GM12891 (cell line): ENCODE measurements at places on chromosomes 2 and 18.

GRCh38 chr2:128276878-128277675 is 41.6 kb downstream of the HS6ST1 start:
- DNase-seq: no peak

DNA sequence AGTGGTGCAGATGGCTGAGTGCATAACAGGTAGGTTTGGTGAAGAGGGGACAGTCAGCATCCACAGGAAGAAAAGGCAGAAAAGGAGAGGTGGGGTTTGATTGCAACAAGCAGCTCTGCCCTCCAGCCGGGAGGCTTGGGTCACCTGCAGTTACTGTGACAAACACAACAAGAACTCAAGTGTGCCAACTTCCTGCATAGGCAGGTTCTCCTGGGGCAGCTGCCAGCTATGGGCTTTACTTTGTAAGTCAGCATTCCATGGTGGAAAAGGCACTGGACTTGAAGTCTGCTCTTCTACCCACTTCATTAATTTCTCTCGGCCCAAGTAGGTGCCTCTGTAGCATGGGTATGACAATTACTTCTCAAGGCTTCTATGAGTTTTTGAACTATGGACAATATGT is 98.9 kb downstream of the MYT1L start:
- no peak for DNase-seq

DNA sequence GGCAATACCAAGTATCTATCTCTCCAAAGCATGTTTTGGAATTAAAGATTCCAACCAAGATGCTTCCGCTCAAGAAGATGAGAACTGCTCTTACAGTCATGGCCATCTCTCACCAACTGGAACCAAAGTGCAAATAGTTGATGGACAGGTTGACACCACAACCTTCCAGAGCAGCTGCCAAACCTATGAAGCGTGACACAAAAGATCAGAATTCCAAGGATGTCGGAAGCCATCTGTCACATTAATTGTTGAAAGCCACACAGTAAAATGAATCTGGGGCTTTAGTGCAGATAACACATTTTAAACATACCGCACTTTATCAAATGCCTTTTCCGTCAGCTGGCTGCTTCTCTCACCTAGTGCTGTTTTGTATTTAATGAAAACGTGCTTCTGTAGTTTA is 195.7 kb downstream of the CDH20 start:
- DNase-seq: no peak

GRCh38 chr2:73536133-73536840 is 105.9 kb downstream of the NAT8 start:
- no peak for DNase-seq

- no peak for DNase-seq
Observed at GRCh38 chr2:72415781-72416475, 268.3 kb upstream of the CYP26B1 start.

- DNase-seq: no peak
Observed at GRCh38 chr2:86383844-86384243, 46.4 kb upstream of the REEP1 start.

- DNase-seq: no peak
Observed at GRCh38 chr2:234102112-234102511, 51.6 kb downstream of the SPP2 start.

DNA sequence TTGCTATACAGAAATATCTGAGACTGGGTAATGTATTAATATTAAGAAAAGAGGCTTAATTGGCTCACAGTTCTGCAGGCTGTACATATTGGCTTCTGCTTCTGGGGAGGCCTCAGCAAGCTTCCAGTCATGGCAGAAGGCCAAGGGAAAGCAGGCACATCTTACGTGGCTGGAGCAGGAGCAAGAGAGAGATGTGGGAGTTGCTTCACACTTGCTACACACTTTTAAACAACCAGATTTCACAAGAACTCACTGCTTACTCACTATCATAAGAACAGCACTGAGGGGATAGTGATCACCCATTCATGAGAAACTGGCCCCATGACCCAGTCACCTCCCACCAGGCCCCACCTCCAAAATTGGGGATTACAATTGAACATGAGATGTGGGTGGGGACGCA is 50.6 kb downstream of the MAPRE2 start:
- no peak for DNase-seq

GRCh38 chr2:169365029-169365480 is 2.7 kb upstream of the LRP2 start:
- no peak for DNase-seq

DNA sequence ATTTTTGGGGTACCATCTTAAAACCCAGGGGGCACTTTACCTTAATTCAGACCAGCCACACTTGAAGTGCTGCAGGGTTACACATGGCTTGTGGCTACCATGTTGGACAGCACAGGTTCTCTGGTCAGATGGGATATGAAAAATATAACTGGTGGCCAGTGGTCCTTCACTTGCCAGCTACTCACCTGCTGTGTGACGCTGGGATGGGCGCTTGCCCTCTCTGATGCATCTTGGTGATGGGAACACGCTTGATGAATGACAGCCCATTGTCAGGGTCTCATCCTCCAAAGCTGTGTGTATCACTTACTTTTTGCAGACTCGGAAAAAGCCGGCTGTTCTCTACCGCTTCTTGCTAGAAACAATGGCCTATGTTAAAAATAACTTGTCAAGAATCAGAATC is 22.5 kb downstream of the HJURP start:
- no peak for DNase-seq
